ENCODE measurements at places on chromosomes 3 and 15.
A peak's percentile ranks its signal among the peaks of the same experiment; 100 is the strongest.

GRCh38 chr3:94246171-94246570 lies 183.3 kb downstream of the NSUN3 start:
- no peak for DNase-seq

DNA sequence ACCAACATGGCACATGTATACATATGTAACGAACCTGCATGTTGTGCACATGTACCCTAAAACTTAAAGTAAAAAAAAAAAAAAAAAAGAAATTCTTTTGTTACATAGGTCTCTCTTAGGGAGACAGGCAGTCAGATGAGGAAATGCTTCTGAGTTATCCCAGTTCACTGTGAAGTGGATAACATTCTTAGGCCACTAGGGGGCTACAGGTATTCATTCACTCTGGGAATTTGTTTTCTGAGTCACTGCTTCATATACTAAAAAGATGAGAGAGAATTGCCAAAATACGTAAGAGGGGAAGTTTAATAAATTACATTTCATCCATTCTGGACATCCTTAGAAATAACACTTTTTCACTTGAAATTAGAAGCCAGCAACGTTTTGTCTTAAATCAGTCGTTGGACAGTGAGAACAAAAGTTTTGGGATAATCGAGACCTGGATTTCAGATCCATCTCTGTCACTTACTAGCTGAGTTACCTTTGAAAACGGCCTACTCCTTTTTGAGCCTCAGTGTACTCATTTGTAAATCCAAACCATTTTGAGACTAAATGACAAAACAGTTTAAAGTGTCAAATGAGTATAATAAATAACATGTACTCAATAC lies 738.4 kb upstream of the ALCAM start:
- no peak for DNase-seq

DNA sequence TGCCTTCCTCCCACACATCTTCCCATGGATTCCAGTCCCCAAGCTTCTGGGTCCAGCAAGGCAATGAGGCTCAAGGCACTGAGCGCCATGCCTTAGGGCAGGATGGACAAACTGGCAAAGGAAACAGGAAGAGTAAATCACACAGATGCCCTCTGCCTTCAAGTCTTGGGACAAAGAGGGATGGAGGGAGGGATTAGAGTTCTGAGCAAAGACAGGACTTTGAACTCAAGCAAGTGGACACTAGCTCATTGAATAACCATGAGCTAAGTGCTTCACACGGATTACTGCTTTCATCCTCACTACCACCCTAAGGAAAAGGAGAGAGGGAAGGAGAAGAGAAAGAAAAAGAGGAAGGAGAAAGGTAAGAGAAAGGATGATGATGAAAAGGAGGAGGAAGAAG lies 7.6 kb upstream of the THBS1 start:
- no peak for DNase-seq

GRCh38 chr3:139540651-139541531 lies 1.3 kb upstream of the RBP1 start:
- DNase-seq, result no peak

DNA sequence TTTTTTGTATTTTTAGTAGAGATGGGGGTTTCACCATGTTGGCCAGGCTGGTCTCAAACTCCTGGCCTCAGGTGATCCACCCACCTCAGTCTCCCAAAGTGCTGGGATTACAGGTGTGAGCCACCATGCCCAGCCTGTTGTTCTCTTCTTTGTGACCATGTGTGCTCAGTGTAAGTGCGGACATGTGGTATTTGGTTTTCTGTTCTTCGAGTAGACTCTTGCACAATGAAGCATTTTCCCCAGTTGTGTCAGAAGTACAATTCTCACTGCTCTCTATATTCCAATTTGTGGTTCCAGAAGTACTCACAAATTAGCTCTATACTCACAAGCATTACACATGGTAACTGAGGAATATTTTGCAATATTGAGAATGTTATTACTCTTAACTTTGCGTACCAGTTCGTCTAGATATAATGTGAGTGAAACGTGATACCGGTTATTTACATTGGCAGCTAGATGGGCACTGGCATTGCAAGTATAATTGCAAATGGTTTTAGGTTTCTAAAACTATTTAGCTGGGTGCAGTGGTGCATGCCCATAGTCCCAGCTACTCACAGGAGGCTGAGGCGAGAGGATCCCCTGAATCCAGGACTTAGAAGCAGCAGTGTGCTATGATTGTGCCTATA lies 34.2 kb upstream of the MTMR14 start:
- no peak for DNase-seq

- no peak for DNase-seq
Measured at GRCh38 chr3:113495035-113495434, 19.9 kb downstream of the SPICE1 start.

DNA sequence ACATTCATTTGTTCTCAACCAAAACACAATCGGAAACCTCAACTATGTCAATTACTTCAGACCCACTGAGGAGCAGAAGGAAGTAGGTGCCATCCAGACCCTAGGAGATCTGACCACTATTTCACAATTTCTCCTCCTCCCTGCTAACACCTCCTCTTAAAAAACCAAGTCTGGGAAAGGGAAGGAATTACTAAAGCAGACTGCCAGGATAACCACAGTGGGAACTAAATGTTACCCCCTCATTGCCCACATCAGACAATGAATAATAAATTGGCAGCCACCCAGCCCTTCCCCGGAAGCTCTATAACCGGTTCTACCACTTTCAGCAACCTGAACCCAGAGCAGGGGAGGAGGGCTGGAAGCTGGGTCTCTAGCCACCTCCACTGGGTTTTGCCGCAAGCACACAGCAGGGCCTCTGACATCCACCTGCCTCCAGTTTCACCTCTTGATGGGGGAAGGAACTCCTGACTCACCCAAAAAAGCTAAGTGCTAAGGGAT lies 17.6 kb downstream of the C15orf62 start:
- peak; percentile 50 for DNase-seq

DNA sequence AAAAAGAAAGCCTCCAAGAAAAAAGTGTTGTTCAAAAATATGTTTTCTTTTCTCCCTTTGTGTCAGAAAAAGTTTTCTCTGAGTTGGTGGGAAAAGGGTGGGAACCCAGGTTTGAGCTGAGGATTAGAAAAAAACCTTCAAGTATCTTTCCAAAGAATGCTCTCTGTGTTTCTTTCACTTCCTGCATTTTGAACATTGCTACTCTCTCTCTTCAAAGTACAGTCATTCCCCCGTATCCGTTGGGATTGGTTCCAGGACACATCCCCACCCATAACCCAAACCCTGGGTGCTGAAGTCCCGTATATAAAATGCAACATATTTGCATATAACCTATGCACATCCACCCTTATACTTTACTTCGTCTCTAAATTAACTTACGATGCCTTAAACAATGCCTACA lies 139.6 kb downstream of the TMCO5A start:
- no peak for DNase-seq

- DNase-seq, result no peak
Measured at GRCh38 chr15:75731248-75732151, 18.9 kb upstream of the CSPG4 start.

GRCh38 chr3:197590313-197590962 lies 34.7 kb upstream of the BDH1 start:
- no peak for DNase-seq

- DNase-seq, result peak; percentile 6
Measured at GRCh38 chr3:170865209-170866094, 4.5 kb downstream of the RPL22L1 start.

GRCh38 chr3:15875016-15875689 lies 77.4 kb upstream of the ANKRD28 start:
- no peak for DNase-seq

DNA sequence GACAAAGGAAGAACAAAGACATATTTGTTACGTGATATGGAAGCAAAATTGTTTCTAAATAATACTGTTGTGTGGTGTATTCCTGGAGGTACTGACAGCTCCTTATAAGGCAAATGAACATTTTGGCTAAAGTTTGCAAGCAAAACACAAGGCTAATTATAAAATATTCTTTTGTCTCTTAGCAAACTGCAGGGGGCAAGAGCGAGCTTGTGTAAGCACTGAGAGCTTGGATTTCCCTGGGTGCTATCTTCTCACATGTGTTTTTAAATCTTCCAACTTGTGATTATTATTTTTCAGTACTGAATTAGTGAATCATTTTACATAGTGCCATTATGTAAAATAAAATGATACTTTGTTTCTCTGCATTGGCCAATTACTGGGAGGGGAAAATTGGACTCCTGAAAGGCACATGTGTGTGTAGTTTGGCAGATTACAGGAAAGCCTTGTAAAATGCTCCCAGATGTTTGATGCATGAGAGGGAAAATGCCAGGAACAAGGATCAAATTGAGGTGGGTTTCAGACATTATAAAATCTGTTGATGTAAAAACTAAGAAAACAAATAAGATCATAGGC lies 611.5 kb downstream of the AGBL1 start:
- DNase-seq, result no peak

DNA sequence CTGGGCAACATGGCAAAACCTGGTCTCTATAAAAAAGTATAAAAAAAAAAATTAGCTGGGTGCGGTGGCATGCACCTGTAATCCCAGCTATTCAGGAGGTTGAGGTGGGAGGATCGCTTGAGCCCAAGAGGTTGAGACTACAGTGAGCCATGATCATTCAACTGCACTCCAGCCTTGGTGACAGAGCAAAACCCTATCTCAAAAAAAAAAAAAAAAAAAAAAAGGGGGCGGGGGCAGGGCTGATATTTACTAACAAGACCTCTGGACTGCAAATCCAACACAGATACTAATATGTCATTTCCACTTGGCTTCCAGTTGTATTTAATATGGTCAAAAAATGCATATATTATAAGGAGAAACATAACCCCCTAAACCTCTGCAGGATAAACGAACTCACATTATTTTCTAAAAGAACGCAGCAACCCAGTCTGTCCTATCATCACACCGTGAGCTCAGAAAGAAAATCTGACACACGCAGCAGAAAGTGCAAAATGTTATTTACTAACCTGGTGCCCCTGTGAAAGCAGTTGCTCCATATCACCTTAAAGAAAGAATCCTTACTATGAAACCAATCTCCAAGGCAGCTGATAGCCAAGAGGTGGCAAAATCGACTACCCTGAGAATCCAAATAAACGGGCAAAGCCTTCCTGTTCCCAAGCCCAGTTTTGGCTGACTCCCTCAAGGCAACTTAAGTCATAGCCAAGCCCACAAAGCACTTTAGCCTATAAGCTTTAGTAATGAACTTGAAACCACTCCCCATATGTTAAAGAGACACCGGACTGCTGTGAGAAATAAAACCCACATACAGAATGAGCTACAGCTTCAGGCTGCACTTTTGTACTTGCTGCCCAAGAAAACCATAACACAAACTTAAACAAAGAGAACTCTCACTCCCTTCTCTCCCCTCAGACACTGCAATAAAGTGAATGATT lies 39.3 kb downstream of the PLD1 start:
- no peak for DNase-seq

GRCh38 chr3:112817271-112817670 lies 29.4 kb downstream of the CD200R1L start:
- no peak for DNase-seq

GRCh38 chr15:80259942-80260510 lies 8.0 kb upstream of the CTXND1 start:
- DNase-seq, result no peak

DNA sequence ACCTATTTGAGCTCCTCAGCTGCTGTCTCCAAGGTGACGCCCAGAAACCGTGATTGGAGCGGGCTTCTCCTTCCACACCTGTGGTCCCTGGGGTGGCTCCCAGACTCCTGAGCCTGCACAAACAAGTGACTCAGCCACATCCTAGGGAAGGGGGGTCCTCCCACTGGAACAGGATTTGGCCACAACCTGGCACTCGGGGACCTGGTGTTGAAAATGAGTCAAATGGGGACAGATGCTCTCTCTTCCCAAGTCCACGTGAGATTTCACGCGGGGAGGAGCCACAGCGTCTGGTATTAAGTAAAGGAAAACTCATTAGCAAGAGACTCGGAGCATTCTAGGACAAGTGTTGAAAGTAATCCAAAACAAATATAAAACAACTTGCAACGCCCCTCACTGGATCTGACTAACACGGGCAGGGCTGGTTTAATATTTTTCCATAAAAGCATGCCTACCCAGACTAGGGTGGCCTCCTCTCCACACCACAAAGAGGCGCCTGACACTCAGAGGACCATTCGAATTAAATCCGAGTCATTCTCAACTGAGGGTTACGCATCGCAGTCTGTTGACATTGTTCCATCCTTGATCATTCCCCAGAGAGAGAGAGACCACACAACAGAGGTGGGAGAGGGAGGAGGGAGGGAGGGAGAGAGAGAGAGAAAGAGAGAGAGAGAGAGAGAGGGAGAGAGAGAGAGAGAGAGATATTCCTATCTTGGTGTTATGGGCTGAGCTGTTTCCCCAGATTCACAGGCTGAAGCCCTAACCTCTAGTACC lies 74.4 kb downstream of the MGLL start:
- DNase-seq, result no peak

DNA sequence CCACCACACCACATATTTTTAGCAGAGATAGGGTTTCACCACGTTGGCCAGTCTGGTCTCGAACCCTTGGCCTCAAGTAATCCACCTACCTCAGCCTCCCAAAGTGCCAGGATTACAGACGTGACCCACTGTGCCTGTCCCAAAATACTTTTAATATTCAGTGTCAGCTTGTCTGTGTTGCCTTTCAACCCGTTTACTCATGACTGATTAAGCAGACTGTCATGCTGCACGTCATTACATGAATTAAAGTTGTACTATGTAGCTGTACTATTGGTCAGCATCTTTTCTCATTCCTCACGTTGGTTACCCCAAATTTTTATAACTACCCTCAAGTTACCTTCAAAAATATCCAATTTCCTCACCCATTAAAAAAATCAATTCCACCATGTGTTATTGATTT lies 48.7 kb upstream of the GADL1 start:
- DNase-seq, result no peak

DNA sequence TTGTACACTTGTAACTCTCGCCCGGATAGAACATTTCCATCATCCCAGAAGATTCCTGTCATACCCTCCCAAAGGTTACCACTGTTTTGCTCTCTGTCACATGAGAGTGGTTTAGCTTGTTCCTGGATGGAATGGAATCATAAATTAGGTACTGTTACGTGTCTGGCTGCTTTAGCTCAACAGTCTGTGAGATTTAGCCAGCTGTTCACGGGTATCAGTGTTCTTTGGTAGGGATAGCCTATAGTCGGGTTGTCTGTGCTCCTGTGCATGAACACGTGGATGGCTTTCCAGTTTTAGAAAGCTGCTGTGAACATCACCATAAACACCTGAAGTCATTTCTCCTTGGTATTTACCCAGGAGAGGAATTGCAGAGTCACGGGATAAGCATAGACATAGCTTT lies 58.2 kb upstream of the NR2C2 start:
- DNase-seq, result no peak

GRCh38 chr3:54296531-54296930 lies 174.2 kb downstream of the CACNA2D3 start:
- DNase-seq, result no peak
